ENCODE measurements at places on chromosomes 3 and 15.

DNA sequence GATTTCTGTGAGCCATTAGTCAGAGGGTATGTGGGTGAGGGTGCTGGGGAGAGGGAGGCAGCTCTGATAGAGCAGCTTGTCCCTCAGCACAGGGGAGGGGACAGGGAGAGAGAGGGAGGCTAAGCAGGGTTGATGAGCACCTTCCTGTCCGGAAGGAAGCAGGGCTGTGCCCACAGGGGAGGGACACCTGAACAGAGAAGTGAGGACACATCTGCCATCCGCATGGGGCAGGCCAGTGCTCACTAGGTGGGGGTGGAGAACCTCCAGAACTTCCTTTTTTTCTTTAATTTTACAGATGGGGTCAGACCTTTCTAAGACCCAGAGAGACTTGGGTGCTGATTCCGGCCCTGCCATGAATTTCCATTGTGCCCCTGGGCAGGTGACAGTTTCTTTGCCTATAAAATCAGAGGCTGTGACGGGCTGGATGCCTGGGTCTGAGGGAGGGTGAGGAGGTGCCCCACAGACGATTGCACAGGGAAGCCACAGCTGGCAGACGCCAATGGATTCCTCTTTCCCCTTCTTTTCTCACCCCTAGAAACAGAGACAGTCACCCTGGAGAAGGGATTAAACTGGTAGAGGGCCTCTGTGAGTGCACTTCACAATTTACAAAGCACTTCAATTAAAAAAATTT lies 4.1 kb upstream of the TGM5 start:
- DNase-seq = no peak

- DNase-seq = no peak
Measured at GRCh38 chr3:125437631-125438435, 62.7 kb upstream of the ZNF148 start.

DNA sequence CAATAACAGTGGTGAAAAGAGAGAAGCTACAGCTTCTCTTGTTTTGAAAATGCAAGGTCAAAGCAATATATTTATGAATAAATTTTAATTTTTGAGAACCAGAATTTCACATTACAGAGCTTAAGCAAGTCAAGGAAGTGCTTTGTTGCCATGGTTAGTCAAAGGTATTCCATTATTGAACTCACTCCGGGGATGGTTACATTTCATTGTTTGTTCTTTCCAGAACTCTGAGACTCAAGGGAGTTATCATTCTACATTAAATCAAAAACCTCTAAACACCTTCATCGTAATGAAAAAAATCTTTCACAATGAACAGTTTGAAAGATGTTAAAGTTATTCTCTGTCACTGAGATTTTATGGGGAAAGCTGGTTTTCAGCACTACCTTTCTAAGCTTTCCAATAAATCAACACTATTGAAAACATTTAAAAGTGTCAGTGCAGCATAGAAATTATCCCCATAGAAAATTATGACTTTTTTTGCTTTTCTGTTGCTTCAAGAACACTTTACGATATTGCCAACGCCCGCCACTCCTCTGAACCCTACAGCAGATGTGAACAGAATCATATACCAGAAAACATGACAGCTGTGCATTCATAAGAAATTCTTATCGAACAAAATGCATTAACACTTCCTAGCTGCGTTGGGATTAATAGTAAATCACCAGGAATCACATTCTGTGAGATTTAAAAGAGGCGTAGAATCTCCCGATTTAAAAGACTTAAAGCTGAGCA lies 83.0 kb downstream of the OTOL1 start:
- no peak for DNase-seq

- DNase-seq = no peak
Measured at GRCh38 chr3:111635403-111635802, 40.3 kb upstream of the ZBED2 start.

- no peak for DNase-seq
Measured at GRCh38 chr15:55907797-55908196, 85.6 kb downstream of the NEDD4 start.

DNA sequence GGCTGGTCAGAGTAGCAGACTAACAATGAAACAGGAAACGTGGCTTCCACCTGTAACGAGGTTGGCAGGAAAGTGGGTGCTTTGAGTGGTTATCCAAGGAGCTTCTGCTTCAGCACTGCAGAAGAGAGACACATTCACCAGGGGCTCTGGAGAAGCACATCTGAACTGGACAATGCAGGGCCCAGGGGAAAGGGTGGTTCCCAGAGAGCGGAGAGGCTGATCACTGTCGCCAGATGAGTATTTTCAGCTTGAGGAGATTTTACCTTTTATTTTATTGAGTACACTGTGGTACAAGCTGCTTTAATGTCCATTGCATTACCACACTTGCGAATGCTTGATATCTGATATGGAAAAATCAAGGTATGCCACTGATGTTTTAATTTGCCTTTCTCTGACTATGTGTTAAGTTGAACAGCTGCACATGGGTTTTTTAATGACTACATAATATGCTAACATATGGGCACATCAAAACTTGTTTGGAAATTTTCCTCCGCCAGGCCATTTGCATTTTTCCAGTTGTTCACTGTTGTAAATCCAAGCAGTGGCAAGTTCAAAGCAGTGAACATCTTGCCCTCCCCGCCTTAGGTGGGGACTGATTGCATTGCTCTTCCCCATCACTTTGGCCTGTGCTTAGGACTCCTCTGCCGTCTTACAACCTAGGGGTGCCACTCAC lies 52.1 kb downstream of the LRTM1 start:
- DNase-seq = no peak

GRCh38 chr15:28147801-28148200 lies 48.7 kb upstream of the OCA2 start:
- no peak for DNase-seq

GRCh38 chr3:137172728-137173127 lies 214.9 kb downstream of the IL20RB start:
- no peak for DNase-seq

DNA sequence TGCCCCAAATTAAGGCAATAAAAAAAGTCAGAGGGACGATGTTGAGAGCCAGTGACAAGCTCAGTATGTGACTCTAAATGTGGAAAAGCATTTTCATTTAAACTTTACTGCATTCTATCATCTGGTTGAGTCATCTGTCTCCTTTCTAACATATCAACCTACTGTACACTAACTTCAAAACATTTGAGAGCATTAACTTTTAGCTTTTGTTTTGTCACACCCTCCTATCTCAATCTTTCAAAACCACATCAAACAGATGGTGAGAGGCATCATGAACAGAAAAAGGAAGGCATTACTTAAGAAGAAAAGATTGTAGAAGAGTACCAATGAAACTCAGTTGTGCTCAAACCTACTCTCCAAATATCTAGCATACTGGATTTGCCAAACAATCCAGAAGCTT lies 4.8 kb downstream of the LRRC58 start:
- DNase-seq = no peak

DNA sequence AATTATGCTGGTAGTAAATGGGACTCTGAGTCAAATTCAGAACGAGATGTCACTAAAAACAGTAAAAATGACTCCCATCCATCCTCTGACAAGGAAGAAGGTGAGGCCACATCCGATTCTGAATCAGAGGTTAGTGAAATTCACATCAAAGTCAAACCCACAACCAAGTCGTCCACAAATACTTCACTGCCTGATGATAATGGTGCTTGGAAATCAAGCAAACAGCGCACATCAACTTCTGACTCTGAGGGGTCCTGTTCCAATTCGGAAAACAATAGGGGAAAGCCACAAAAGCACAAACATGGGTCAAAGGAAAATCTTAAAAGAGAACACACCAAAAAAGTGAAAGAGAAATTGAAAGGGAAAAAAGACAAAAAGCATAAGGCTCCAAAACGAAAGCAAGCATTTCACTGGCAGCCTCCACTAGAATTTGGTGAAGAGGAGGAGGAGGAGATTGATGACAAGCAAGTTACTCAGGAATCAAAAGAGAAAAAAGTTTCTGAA lies 15.1 kb upstream of the ZBTB47 start:
- DNase-seq = no peak

DNA sequence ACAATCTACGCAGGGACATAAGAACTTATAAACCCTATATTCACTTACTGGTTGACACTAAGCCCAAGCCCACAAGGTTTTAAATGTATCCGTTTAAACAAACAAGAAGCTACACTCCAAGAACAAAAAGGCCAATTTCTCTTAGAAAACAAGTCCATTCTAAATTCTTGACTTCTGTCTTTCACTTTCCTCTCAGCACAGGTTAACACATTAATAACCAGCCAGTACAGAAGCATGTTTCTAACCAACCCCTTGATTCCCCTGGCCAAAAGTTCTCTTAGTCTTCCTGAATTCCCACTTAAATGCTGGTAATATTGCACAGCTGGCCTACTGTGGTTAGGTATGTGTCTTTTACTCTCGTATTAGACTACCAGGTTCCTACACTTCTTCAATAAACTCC lies 4.7 kb downstream of the DMXL2 start:
- DNase-seq = no peak

DNA sequence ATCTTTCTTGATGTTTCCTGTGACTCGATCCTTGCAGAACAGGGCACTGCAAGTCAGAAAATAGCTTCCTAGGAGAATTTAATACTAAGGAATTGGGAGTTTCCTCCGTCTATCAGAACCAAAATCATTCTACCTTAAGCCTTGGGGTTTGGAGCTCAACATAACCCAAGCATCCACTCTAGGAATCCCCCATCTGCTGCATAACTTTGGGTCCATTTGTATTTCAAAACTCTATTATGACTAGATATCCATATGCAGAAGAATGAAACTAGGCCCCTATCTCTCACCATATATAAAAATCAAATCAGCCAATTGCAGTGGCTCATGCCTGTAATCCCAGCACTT lies 61.7 kb upstream of the AKAP13 start:
- no peak for DNase-seq

- DNase-seq = no peak
Measured at GRCh38 chr3:191383124-191383523, 52.8 kb upstream of the UTS2B start.

DNA sequence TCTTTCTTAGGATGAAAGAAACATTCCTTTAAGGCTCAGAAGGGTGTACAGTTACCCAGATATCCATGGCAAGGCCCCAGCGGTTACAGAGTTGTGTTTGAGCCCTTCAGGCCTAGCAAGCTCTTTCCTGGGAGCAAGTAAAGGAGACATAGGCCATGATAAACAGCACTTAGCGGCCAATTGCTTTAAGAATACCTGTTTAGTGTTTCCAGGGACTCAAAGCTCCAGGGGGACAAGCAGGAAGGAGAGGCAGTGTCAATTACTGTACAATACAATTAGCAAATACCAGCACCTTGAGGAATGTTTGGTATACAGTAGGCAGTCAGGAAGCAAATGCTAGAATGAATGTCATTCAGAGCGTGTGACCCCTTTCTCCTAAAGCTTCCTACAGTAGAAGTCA lies 176.3 kb upstream of the ICE2 start:
- no peak for DNase-seq

DNA sequence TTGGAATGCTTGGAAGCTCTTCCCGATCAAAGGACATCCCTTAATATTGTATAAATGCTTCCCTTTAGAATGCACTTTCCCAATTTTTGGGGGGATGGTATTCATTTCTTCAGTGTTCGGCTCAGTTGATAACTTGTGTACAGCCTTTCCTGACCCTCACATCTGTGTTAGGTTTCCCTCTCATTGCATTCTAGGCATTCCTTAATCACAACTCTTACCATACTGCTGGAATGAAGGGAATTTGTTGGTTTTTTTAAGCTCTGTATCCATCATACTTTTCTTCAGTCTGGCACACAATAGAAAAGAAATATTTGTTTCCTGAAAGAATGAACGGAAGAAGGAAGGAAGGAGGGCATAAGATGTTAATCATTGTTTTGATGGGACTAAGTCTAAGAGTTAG lies 119.5 kb downstream of the CHST2 start:
- no peak for DNase-seq

DNA sequence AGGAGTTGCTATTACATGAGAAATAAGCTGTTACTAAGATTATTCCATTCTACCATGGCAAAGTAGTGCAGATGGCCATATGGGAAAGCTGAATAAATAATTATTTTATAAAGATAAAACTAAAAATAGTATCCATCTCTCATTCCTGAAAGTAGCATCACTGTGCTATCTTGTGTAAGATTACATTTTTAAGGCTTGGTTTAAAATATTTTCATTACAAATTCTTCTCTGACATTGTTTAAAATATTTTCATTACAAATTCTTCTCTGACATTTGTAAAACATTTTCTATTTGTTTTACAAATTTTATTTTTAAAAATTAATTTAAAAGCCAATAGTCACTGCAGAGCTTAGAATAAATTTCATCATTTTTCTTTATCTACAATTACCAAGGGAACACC lies 665.5 kb upstream of the NAALADL2 start:
- no peak for DNase-seq

- no peak for DNase-seq
Measured at GRCh38 chr3:173711619-173712018, 314.1 kb downstream of the NLGN1 start.

DNA sequence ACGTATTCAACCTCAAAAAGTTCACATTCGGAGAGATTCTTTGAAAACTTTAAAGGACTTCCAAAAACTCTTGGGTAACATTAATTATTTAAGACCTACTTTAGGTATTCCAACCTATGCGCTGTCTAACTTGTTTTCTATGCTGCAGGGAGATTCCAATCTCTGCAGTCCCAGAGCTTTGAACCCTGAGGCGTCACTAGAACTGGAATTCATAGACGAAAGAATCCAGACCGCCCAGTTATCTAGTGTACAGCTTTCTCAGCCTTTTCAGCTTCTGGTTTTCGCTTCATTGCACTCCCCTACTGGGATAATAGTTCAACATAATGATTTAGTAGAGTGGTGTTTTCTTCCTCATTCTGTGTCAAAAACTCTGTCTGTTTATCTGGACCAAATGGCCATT lies 711.3 kb downstream of the ROBO1 start:
- DNase-seq = no peak

- DNase-seq = no peak
Measured at GRCh38 chr3:9179826-9180763, 69.4 kb downstream of the SRGAP3 start.
